ENCODE measurements at places on chromosomes 12 and 14. TPM values are rescaled to one million over a fixed set of nuclear protein-coding genes. Genes with fewer than 3 reads are reported as not detected.

DNA sequence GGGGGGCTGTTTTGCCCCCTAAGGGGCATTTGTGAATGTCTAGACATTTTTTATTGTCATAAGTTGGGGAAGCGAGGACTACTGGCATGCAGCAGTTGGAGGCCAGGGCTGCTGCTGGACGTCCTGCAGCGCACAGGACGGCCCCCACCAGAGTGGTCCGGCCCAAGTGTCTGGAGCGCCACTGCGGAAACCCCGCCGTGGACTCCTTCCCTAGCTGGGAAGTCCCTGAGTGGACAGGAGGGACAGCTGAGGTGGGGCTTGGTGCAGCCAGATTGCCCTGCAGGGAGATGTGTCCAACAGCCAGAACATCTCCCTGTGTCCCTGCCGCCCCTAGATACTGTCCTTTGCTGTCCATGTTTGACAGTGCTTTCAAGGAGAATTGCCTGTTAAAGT, 5.5 kb downstream of the CKB start:
- no peak overlapping the region for H3K27ac ChIP-seq
- no peak for DNase-seq
- H3K36me3 ChIP-seq: no peaks in the 10 kb centered on the region

- H3K27me3 ChIP-seq: no peaks in the 10 kb centered on the region
- DNase-seq: no peak
- H3K4me3 ChIP-seq: no peak overlapping the region
- no peak overlapping the region for H3K27ac ChIP-seq
- no peaks in the 10 kb centered on the region for H3K4me1 ChIP-seq
These were observed 142.7 kb downstream of the TBX5 start for GRCh38 chr12:114263056-114263805.

The LRFN5 gene
- not detected for total RNA-seq

The SSPN gene
- not detected for total RNA-seq

GRCh38 chr14:53047307-53048069, 96.6 kb upstream of the FERMT2 start:
- peaks cover 23% of the 10 kb centered on the region for H3K36me3 ChIP-seq
- H3K27ac ChIP-seq: no peak overlapping the region
- no peak for DNase-seq
- H3K27me3 ChIP-seq: no peaks in the 10 kb centered on the region
- H3K4me3 ChIP-seq: no peak overlapping the region
- H3K4me1 ChIP-seq: no peaks in the 10 kb centered on the region
